ENCODE measurements at places on chromosomes 12 and 14.

- DNase-seq = no peak
Observed at GRCh38 chr14:76591266-76591665, 170.0 kb upstream of the VASH1 start.

DNA sequence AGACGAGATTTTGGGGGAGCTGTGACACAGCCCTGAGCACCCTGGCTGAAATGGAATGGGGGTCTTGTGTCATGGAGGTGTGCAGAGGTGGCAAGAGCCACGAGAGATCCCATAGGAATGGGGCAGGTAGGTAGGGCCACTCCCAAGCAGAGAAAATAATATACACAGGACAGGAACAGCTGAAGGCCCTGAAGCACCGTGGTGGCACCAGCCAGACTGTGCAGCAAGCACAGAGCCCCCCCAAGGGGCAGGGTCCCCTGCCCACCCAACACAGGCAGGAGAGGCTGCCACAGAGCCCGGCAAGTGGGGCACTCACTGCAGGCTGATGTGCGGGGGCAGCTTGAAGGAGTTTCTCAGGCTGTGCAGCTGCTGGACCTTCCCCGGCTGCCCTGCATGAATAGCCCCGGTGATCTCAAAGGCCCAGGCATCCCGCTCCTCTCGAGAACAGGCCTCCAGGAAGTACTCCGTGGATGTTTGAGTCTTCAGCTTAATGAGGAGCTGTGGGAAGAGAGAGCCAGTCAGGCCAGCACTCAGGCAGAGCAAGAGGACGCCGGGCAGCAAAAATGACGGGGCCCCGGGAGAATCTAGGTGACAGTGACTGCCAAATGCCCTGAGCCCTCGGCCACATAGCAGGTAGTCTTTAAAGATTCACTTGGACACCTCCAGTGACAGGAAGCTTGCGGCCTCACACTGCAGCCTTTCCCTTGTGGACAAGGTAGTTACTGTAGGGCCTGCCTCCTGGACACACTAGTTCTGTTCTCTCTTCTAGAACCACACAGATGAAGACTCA, 16.7 kb downstream of the PLEK2 start:
- no peak for DNase-seq

GRCh38 chr12:1559676-1560091, 34.7 kb downstream of the FBXL14 start:
- no peak for DNase-seq

DNA sequence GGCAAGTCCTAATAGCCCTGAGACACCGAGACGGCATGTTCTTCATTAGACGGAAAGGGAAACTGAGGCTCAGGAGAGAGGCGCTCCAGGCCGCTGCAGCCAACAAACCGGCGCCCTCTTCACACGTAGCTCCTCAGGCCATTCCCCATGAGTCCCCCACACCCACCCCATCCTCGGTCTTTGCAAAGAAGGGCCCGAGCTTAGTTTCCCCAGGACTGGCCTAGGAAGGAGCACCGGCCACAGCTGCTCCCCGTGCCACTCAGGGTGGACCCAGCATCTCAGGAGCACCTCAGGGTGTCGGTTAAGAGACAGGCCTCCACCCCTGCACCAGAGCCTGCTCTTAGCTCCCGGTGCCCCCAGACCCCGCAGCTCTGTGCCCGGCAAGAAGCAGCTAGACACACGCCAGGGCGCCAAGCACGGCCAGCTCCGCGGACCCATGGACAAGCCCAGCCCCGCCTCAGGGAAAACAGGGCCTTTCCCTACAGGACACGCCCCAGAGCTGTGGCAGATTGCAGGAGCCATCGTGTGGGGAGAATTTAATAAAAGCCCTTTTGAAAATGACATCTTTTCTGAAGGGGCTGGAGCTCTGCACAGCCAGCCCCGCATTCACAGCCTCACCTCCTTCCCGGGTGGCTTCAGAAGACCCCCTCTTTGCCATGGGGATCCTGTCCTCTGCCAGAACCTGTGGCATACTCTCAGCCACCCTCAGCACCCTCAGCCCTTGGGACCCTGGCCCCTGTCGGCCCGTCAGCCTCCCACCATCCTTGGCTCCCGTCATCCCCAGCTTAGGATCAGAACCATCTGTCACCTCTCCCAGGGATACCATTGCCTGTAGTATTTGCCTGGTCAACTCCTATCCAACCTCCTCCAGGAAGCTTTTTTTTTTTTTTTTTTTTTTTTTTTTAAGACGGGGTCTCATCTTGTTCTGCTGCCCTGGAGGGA, 59.7 kb downstream of the LGMN start:
- peak; percentile 44 for DNase-seq

- no peak for DNase-seq
Observed at GRCh38 chr14:27845241-27845850, 921.2 kb upstream of the FOXG1 start.

GRCh38 chr12:25074113-25074512, 120.8 kb downstream of the DNAI7 start:
- DNase-seq = no peak

GRCh38 chr14:27006570-27006969, 408.7 kb upstream of the NOVA1 start:
- DNase-seq = peak; percentile 51

DNA sequence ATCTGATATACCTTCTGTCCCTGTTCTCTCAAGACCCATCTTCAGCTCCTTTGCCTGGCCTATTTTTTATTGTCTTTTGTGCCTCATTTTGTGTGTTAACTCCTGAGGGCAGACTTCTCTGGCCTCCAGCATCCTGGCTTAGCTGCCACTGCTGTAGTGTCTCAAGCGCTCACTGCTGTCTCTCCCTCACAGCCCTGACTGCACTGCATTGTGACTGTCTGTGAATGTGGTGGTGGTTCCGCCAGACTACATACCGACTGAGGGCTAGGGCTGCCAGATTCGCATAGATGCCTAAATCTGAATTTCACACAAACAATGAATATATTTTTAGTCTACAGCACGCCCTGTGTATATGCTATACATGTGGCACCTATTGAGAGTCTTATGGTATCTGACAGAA, 1088.9 kb upstream of the TMEM132C start:
- DNase-seq = no peak

DNA sequence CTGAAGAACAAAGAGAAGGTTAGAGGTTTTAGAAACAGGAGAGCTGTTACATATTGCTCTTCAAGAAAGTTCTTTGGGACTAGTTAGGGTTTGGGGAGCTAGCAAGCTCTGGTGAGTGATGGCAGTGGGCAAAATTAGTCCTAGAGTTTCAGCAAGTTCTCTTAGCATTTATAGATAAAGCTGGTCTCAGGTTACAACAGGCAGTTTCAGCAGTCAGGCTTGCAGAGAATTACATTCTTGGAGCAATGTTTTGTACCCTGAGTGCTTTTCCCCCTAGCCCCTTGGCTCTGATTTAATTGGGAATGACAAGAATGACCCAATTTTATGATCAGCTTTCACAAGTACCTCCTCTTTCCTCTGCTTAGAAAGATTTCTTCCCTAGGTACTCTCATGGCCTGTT, 21.4 kb upstream of the EID3 start:
- peak; percentile 56 for DNase-seq

- no peak for DNase-seq
Observed at GRCh38 chr12:1619159-1619558, 9.9 kb upstream of the WNT5B start.

GRCh38 chr14:38336298-38336697, 80.4 kb upstream of the CLEC14A start:
- DNase-seq = no peak

- no peak for DNase-seq
Observed at GRCh38 chr12:55696141-55696540, 11.6 kb downstream of the ITGA7 start.

GRCh38 chr12:71010143-71010479, 89.6 kb upstream of the PTPRR start:
- DNase-seq = no peak

DNA sequence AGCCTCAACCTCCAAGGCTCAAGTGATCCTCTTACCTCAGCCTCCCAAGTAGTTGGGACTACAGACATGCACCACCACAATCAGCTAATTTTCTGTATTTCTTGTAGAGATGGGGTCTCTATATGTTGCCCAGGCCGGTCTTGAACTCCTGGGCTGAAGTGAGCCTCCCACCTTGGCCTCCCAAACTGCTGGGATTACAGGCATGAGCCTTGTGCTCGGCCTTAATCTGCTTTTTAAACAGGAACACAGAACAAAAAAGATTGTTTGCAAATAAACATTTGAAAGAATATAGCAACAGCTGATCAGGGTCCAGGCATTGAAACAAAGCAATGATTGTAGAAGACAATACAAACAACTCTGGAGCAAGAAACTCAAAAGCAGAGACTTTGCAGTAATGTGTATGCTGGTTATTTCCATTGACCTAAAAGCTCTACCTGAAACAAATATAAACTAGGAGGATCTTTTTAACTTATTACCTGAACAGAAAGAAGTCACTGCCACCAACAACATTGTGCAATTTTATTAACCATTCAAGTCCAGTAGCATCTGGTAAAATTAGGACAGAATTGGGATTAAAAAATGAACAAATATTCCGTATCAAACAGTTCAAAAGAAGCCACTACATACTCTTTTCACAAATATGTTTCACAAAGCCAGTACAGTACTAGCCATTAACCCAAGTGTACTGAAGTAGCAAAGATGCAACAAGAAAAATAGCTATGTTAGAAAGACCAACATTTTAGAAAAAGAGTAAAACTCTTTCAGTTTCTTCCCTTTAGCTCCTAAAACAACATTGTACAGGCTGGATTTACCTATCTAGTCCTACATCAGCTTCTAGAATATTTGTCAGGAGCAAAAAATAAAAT, 14.2 kb downstream of the AMN1 start:
- DNase-seq = no peak

- no peak for DNase-seq
Observed at GRCh38 chr12:113232840-113233585, 11.7 kb downstream of the TPCN1 start.

DNA sequence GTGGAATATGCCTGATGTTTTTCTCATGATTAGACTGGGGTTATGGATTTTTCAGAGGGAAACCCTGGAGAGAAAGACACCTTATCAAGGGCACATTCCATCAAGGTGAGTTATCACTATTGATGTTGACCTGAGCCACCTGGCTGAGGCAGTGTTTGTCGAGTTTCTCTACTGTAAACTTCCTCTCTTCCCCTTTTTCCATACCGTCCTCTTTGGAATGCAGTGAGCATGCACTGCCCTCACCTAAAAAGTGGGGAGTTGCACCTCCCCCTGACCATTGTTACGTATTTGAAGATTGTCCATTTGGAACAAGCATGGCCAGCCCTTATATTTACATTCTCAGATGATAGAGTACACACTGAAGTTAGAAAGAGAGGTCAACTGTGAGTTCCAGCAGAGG, 53.9 kb upstream of the PWP1 start:
- DNase-seq = no peak

DNA sequence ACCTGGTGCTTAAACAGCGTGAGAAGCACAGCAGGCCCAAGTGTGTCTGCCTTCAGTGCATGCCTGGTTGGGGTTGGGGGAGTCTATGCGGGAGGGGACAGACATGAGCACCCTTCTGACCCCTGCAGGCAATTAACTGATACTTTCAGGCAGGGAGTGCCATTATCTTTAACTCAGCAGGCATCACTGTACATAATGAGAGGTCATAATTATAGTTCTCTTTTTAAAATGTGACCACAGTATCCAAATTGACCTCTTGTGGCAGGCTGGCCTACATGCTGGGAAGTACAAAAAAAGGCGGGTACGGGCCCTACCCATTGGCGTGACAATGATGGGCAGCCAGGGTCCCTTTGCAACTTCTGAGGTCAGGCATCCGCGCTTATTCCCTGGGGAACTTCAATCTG, 209.1 kb downstream of the FOXN3 start:
- no peak for DNase-seq

- peak; percentile 61 for DNase-seq
Observed at GRCh38 chr14:51844081-51844881, 16.1 kb upstream of the GNG2 start.

GRCh38 chr12:108310489-108310888, 28.6 kb downstream of the CMKLR1 start:
- peak; percentile 67 for DNase-seq

DNA sequence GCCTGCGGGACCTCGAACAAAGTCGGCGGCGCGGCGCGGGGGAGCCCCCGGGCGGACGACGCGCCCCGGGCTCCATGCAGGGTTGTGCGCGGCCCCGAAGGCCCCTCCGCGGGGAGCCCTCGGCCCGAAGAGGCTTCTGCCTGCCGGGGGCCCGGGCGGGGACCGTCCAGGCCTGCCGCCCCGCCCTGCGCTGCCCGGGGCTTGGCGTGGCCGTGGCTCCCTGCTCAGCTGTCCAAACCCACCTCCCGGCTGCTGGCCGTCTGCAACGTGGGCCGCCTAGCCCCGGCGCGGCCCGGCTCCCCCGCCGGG, 670 bp downstream of the DYRK2 start:
- DNase-seq = no peak

- DNase-seq = no peak
Observed at GRCh38 chr14:88802596-88802995, 9.8 kb upstream of the EML5 start.

DNA sequence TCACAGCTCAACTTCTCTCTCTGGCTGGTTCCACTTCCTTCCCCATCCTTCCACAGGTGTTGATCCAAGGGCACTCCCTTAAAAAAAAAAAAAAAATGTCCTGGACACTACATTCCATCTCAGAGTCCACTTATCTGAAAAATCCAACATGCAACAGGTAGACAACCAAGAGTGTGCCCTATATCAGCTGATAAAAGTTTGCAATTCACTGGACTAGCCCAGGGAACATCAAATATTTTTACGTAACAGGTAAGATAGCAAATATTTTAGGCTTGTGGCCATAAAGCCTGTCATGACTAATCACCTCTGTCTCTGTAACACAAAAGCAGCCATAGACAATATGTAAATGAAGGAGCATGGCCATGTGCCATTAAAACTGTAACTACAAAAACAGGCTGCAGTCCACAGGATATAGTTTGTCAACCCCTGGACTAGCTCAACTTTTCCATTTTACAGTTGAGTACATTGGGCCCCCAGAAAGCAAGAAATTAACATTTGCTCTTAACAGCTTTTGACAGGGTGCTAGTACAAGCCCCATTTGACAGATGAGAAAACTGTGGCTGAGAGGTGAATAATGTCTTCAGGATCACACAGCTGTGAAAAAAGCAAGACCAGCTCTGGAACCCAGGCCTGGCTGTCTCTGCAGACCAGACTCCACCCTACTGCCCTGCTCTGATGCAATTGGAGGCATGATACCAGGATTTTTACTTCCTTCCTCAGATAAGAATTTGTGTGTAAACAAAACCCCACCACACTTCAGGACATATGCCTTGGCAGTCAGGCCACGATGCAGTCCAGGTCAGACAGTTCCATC, 68.9 kb downstream of the CMKLR1 start:
- DNase-seq = no peak

- DNase-seq = no peak
Observed at GRCh38 chr12:47067771-47068431, 11.5 kb upstream of the PCED1B start.

- no peak for DNase-seq
Observed at GRCh38 chr14:23228812-23229211, 8.9 kb upstream of the RNF212B start.

GRCh38 chr12:129672110-129672509, 231.7 kb downstream of the TMEM132D start:
- DNase-seq = no peak

Data from SK-N-DZ (cell line).